ENCODE measurements at places on chromosomes 6 and 20.
A peak's percentile ranks its signal among the peaks of the same experiment; 100 is the strongest.

DNA sequence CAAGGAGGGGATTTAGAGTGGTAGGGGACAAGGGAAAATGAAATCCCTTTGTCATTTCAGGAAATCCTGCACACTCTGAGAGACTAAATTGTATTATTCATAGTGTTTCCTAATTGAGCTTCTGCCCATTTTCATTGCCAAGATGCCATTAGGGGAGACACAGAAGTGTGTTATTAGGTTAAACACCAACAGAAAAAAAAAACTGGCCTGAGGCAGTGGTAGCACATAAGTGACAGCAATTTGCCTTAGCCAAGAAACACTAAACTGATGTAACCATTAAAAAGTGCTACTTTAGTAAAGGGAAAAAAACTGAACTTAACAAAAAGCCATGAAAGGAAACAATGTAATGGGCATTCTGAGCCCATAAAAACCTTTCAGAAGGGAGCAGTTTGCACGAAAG is 270.5 kb upstream of the PLN start:
- no peak for DNase-seq

GRCh38 chr20:47971058-47971791 is 185.9 kb upstream of the SULF2 start:
- no peak for DNase-seq

GRCh38 chr6:42123379-42124103 is 18.9 kb downstream of the C6orf132 start:
- DNase-seq: no peak

DNA sequence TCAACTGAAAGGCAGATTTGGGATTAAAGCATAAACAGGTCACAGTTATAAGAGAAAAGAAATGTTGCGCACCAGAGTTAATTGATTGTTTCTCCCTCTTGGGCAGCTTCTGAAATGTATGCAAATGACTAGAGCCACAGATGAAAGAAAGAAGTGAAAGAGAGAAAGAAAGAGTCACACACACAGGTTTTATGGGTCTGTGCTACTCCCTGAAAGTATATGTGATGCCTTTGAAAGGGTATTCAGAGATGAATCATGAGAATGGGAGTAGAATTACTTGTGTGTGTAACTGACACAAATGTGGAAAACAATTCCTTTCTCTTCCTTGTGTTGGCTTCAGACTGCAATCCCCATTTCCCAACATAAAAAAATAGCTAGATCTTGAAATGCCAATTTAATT is 196.9 kb downstream of the FOXA2 start:
- no peak for DNase-seq

- DNase-seq: no peak
These were observed 96.6 kb upstream of the NAA20 start for GRCh38 chr20:19920381-19921138.

DNA sequence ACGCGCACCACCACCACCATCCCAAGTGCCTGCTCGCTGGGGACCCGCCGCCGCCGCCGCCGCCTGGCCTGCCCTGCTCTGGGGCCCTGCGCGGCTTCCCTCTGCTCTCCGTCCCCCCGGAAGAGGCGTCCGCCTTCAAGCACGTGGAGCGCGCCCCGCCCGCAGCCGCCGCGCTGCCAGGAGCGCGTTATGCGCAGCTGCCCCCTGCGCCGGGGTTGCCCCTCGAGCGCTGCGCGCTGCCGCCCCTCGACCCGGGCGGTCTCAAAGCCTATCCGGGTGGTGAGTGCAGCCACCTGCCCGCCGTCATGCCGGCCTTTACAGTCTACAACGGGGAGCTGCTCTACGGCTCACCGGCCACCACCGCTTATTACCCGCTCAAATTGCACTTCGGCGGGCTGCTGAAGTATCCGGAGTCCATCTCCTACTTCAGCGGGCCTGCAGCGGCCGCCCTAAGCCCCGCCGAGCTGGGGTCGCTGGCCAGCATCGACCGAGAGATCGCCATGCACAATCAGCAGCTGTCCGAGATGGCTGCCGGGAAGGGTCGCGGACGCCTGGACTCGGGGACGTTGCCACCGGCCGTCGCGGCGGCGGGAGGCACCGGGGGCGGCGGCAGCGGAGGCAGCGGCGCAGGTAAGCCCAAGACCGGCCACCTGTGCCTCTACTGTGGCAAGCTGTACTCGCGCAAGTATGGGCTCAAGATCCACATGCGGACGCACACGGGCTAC is 7.2 kb downstream of the PRDM13 start:
- DNase-seq: no peak

DNA sequence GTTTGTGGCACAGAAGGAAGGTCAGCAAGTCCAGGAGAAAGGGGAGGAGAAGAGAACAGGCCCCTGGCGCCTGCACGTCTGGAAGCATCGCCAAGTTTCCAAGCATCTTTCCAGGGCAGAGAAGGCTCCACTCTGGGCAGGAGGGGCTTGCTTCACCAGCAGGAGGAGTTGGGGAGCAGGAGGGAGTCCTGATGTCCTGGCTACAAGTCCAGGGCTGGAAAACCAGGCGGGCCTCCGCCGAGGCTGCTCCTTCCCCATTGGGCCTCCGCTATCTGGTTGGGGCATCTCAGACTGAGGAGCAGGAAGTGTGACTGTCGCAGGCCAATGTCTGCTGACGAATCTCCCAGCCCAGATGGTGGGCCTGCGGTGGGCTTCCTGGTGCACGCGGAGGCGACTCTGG is 421.9 kb downstream of the PREX1 start:
- DNase-seq: no peak

- DNase-seq: no peak
These were observed 198.6 kb downstream of the ZDHHC14 start for GRCh38 chr6:157579467-157580031.

- DNase-seq: no peak
These were observed 610.3 kb downstream of the RNF144B start for GRCh38 chr6:18997375-18997826.

DNA sequence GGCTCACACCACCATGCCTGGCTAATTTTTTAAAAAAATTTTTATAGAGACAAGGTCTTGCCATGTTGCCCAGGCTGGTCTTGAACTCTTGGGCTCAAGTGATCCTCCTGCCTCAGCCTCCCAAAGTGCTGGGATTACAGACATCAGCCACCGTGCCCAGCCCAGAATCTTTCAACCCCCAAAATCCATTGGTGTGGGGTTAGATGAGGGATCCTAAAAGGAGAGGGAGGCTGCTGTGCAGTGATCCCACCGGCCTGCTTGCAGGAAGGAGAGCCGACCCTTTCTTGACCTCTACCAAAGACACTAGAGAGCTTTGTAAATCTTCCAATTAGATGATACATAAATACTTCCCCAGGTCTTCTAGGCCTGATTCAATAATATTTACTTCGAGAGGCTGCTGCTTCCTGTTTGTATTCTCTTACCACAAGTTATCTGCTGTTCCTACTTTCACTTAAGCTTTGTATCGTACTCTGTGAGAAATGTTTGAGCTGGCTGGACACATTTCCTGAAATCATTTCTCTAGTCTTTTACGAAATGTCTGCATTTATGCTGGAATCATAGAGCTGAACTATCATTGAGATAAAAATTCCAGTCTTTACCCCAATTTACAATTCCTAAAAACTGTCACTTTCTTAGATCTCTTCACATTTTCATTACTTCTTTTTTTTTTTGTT is 49.3 kb upstream of the IER3 start:
- DNase-seq: peak; percentile 39

DNA sequence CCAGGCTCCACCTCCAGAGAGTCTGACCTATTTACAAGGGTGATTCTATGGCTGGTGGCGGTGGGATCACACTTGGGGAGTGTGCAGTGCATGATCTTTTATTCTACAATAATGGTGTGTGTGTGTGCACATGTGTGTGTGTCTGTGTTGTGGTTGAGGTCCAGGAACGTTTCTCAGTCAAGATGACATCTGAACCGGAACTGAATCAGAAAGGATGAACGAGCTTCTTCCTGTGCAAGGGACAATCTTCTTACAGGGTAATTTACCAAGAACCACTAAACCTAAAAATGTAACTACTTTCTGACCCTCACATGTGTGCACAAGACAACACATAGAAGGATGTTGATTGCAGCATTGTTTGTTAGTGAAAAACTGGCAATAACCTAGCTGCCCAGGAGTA is 8.6 kb downstream of the MMP9 start:
- DNase-seq: no peak

DNA sequence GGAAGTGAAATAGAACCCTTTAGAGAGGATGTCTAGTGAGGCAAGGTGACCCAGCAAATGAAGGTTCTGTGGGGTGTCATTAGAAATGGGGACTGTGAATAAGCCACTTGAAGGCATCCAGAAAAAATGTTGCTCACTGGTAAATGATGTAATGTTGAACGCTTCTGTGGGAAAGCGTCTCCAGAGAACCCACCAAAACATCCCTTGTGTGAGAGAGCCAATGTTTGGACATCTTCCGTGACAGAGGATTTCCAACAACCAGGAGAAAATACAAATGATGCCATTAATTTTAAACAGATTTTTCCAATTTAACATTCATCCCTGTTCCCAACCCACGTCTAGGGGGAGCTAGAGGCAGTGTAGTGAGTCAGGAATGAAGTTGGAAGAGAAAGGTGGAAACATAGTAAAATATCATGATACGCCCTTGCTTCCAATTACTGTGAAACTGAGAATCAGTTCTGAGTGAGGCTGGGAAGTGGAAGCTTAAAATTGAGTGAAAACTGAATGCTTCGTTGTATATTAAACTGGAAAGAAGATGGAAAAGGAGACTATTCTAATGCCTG is 584.2 kb downstream of the CD109 start:
- no peak for DNase-seq

DNA sequence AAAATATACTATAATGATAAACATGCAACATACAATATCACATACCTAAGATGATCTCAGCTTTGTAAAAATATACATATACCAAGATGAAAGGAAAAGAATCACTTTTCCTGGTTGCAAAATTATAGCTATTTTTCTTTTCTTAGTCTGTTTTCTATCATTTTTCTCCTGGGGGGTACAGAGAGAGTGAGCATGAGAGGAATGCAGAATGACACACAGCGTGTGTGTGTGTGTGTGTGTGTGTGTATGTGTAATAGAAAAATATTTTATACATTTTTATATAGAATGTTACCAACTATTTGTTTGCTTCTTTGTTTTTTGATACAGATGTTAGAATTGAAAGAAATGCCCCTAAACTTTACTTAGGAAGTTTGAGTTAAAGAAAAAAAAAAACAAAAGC is 64.3 kb downstream of the FAM83B start:
- no peak for DNase-seq

DNA sequence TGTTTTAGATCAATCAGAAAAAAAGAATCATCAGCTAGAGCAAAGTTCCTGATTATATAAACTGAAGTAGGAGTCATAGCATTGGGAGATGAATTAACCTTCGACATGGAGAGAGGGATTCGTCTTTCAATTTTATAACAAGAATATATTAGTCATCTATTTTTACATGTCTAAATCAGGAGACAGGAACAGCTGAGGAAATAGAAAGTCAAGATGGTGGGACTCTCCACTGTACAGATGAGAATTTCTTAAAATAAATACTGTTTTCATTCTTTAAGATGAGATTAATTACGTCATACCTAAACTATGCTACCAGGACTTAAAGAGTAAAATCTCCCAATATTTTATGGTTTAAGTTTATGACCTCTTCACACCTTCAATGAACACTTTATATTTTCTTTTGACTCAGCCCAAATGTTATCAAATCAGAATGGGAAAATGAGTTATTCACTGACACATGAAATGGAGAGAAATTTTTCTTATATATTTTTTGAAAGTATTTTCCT is 1137.7 kb downstream of the EPHA7 start:
- DNase-seq: no peak

DNA sequence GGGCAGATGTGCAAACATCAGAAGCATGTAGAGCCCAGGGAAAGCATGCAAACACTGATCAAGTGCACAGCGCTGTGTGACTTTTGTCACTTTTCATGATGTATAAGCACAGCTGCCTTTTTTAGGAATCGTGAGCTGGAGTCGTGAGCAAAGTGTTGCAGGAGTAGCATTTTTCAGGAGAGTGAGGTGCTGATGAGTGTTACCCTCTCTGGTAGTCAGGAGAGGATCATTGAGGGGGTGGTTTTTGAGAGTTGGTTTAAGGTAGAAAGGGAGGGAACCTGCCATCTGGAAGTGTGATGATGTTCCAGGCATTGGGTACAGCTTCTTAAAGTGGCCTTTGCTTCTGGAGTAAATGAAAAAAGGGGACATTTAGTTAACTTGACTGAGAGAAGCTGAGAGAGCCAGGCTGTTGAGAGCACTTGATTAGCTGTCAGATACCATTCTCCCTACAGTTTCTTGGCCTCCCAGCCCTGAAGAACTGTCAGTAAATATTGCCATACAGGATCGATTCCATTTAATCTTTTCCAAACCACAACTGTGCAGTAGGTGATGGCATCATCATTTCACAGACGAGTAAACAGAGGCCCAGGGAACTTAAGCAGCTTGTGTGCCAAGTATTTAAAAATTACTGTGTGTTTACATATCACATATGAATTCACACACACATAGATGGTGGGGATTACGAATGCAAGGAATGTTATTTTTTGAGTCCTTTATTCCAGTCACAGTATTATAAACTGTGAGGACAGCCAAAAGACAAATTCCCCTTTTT is 28.9 kb downstream of the TPD52L1 start:
- no peak for DNase-seq

DNA sequence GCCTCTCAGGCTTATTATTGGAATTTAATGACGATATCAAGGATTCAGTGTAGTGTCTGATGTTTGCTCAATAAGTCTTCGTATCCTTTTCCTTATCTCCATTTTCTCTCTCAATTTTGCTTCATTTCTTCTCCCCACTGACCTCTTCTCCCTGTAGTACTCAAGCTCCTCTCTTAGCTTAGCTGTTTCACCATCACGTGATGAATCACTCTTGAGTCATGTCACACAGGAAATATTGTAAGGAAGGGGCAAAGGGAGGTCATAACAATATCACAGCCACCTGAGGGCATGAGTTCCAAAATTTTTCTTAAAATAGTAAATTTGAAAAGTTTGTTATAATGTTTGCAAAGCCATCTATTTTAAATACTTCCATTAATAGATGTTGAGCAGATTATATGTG is 392.2 kb upstream of the MARCKS start:
- no peak for DNase-seq

- no peak for DNase-seq
These were observed 3.4 kb upstream of the SLC17A5 start for GRCh38 chr6:73657201-73657600.

GRCh38 chr6:48866682-48867081 is 596.4 kb downstream of the MMUT start:
- DNase-seq: no peak

- no peak for DNase-seq
These were observed 450.0 kb downstream of the HAO1 start for GRCh38 chr20:7490288-7490687.

All from hindlimb muscle (tissue), 1 donor.